ENCODE measurements at places on chromosomes 3 and 15. TPM values are rescaled to one million over a fixed set of nuclear protein-coding genes. Genes with fewer than 3 reads are reported as not detected.

Gene PLS1
- total RNA-seq, result 1.9 TPM

Gene GOLGA8S
- 0.30 TPM for total RNA-seq

- H3K27ac ChIP-seq, result no peak overlapping the region
- DNase-seq, result no peak
- H3K4me1 ChIP-seq, result no peaks in the 10 kb centered on the region
- no peak overlapping the region for H3K4me3 ChIP-seq
Observed at GRCh38 chr3:175399156-175399840, 540.2 kb downstream of the NAALADL2 start.

DNA sequence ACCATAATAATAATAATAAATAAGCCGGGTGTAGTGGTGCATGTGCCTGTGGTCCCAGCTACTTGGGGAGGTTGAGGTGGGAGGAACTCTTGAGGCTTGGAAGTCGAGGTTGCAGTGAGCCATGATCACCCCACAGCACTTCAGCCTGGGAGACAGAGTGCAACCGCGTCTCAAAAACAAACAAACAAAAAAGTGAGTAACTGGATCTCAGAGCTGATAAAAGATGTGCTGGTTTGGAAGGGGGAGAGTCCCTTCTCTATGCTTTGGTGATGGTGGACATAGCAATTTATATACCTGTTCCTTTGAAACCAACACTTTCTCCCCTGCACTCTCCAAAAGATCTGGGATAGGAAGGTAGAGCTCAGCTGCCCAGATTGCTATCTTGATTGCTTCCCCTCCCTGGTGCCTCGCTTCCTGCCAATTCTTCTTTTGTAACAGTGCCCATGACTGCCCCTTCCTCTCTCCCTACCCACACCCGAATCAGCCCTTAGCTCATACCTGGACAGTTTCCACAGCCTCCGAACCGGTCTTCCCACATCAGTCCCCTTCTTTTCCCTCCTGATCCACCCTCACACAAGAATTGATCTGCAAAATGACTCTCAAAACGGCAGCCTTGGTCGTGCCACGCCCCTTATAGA is 55.1 kb upstream of the UBE2E1 start:
- no peak for DNase-seq
- H3K36me3 ChIP-seq, result no peaks in the 10 kb centered on the region
- H3K4me1 ChIP-seq, result no peaks in the 10 kb centered on the region
- H3K27ac ChIP-seq, result no peak overlapping the region
- no peak overlapping the region for H3K4me3 ChIP-seq

Gene FBXO45
- total RNA-seq, result 6.2 TPM

Gene SAMD7
- not detected for total RNA-seq

Gene COMMD2
- total RNA-seq, result 33.7 TPM

- H3K36me3 ChIP-seq, result no peaks in the 10 kb centered on the region
- H3K4me1 ChIP-seq, result no peaks in the 10 kb centered on the region
- DNase-seq, result no peak
- no peak overlapping the region for H3K4me3 ChIP-seq
Observed at GRCh38 chr3:69986419-69986818, 13.1 kb upstream of the SAMMSON start.

DNA sequence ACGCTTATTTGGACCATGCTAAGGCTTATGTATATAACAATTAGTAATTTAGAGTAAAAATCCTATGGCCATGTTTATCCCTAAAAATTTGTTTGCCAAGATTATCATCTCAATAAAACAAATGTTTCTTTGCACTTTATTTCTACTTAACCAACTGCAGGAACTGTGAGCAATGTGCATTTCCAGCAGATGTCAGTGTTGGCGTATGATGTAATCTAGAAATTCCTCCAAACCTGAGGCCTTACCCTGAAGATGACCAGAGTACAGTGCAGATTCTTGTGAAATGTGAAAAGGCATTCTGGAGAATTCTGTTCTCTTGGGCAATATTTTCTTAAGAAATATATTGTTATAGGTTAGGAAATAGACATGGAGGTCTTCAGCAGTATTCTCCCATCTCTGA is 205.9 kb downstream of the MBNL1 start:
- H3K4me1 ChIP-seq, result no peaks in the 10 kb centered on the region
- no peak for DNase-seq
- H3K27me3 ChIP-seq, result no peaks in the 10 kb centered on the region
- no peak overlapping the region for H3K4me3 ChIP-seq

DNA sequence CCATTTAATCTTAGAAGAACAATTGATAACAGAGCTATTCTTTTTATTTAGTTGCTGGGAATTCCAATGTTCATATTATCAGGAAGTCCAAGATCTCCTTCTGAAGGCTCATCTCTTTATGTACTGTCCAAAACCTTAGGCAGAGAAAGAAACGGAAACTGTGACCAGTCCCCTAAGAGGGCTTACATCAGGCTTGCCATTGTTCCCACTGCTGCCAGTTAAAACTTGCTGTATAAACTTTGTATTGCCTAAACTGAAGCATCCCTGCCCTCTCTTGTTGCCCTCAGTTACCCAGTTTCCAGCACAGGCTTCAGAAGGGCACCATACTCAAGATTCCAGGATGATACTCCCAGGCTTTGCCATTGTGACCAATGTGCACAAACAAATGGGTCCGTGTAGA is 435.2 kb upstream of the NAALADL2 start:
- no peaks in the 10 kb centered on the region for H3K36me3 ChIP-seq
- no peaks in the 10 kb centered on the region for H3K27me3 ChIP-seq
- no peak for DNase-seq
- no peak overlapping the region for H3K4me3 ChIP-seq

GRCh38 chr15:48084759-48085590 is 35.8 kb upstream of the SLC24A5 start:
- H3K36me3 ChIP-seq, result no peaks in the 10 kb centered on the region
- no peak for DNase-seq
- H3K27ac ChIP-seq, result no peak overlapping the region
- H3K4me1 ChIP-seq, result no peaks in the 10 kb centered on the region
- H3K4me3 ChIP-seq, result no peak overlapping the region

DNA sequence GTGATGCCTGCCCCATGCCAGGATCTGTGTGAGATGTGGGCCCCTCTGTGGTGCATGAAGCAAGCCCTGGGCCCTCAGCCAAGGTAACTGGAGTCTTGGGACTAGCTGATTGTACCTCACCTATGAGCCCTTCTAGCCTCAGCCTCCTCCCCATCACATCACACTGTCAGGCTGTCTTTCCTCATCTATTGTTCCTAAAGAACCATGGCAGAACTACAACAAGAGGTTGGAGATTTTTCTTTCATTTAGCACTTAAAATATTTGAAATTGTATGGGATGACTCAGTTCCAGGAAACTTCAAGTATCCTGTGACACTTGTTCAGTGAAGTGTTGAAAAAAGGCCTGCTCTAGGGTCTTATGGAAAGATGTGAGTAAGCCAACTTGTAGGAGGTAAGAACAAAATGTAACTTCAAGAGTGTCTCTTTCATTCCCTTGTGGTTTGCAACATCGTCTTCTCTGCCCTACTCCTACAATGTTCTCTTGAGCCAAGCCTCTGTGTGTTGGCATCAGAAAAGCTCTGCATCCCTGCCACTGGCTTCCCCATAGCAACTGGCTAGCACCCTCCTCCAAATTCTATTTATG is 58.7 kb upstream of the TIPARP start:
- H3K36me3 ChIP-seq, result no peaks in the 10 kb centered on the region
- no peaks in the 10 kb centered on the region for H3K4me1 ChIP-seq
- no peaks in the 10 kb centered on the region for H3K27me3 ChIP-seq

Gene CCR8
- total RNA-seq, result 3.0 TPM

GRCh38 chr3:178483704-178484103 is 52.5 kb upstream of the KCNMB2 start:
- no peaks in the 10 kb centered on the region for H3K36me3 ChIP-seq
- H3K27ac ChIP-seq, result no peak overlapping the region
- H3K27me3 ChIP-seq, result no peaks in the 10 kb centered on the region

DNA sequence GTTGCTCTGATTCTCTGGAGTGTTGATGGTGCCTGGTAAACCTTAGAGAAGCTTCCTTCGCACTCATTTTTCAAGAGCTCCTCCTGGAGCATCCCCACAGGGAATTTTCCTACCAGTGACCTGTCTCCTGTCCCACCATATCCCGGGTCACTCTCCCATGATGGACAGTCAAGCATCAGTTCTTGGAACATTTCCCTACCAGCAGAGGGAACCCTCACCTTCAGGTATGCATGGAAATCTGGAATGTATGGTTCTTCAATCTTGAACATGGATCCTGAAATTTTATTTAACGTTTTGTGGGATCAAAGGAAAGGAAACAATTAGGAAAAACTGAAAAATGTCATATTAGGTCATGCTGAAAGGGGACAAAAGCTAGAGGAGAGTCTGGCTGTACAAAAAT is 153.8 kb downstream of the SPATA16 start:
- H3K4me3 ChIP-seq, result no peak overlapping the region
- H3K4me1 ChIP-seq, result no peaks in the 10 kb centered on the region
- H3K27me3 ChIP-seq, result no peaks in the 10 kb centered on the region
- no peak for DNase-seq

DNA sequence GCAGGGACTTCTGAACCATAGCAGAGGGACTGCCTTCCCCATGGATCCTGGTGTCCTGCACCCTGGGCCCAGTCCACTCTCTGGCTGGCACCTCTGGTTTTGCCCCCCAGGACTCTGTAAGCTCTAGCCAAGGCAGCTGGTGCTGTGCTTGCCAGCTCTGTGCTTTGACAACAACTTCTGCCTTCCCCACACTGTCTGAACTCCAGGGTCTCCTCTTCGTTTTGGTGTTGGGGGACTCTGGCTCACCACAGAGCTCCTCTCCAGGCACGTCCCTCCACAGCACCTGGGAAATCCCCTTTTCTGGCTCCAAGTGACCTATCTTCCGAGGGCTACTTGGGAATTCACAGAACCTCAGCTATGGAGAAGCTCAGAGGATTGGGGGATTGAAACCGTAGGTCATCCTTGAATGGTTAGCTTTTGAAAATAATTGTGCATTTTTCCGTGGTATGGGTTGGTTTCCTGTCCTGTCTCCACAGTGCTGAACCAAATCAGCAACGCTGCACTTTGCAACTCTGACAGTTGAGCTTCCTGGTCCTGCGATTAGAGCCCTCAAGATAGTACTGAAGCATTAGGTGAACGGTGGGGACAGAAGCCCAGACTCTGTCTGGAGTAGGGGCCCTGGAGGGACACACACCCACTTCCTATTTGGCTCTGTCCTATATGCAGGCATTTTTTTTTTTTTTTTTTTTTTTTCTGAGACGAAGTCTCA is 152.4 kb downstream of the APBA2 start:
- no peak for DNase-seq
- H3K4me3 ChIP-seq, result no peak overlapping the region
- H3K27me3 ChIP-seq, result no peaks in the 10 kb centered on the region
- no peak overlapping the region for H3K27ac ChIP-seq
- H3K4me1 ChIP-seq, result peaks cover 49% of the 10 kb centered on the region

Gene SLC22A13
- total RNA-seq, result 0.73 TPM

Gene CCR9
- 8.1 TPM for total RNA-seq

GRCh38 chr3:170690661-170690981 is 104.7 kb upstream of the SLC7A14 start:
- H3K36me3 ChIP-seq, result no peaks in the 10 kb centered on the region
- H3K27ac ChIP-seq, result no peak overlapping the region
- no peak for DNase-seq
- H3K27me3 ChIP-seq, result no peaks in the 10 kb centered on the region
- H3K4me1 ChIP-seq, result no peaks in the 10 kb centered on the region

Gene RBM15B
- 41.0 TPM for total RNA-seq

Gene SCN11A
- 0.12 TPM for total RNA-seq

GRCh38 chr3:115968871-115969270 is 345.6 kb downstream of the GAP43 start:
- H3K4me1 ChIP-seq, result no peaks in the 10 kb centered on the region
- no peaks in the 10 kb centered on the region for H3K36me3 ChIP-seq
- no peak overlapping the region for H3K27ac ChIP-seq
- H3K4me3 ChIP-seq, result no peak overlapping the region
- peaks cover 6% of the 10 kb centered on the region for H3K27me3 ChIP-seq
- DNase-seq, result no peak

DNA sequence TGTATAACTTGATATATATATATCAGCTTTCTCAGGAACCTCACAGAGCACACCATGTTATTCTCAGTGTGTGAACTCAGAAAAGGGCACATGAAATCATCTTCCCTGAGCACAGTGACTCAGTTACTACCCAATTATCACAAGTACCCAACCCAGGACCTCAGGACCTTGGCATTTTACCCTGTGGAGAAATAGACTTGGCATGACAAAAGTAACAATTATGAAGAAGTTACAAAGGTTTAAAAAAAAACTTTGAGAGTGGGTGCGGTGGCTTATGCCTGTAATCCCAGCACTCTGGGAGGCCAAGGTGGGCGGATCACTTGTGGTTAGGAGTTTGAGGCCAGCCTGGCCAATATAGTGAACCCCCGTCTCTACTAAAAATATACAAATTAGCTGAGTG is 52.4 kb downstream of the ONECUT1 start:
- no peak overlapping the region for H3K27ac ChIP-seq
- H3K4me1 ChIP-seq, result no peaks in the 10 kb centered on the region
- no peaks in the 10 kb centered on the region for H3K27me3 ChIP-seq
- no peaks in the 10 kb centered on the region for H3K36me3 ChIP-seq
- DNase-seq, result no peak

DNA sequence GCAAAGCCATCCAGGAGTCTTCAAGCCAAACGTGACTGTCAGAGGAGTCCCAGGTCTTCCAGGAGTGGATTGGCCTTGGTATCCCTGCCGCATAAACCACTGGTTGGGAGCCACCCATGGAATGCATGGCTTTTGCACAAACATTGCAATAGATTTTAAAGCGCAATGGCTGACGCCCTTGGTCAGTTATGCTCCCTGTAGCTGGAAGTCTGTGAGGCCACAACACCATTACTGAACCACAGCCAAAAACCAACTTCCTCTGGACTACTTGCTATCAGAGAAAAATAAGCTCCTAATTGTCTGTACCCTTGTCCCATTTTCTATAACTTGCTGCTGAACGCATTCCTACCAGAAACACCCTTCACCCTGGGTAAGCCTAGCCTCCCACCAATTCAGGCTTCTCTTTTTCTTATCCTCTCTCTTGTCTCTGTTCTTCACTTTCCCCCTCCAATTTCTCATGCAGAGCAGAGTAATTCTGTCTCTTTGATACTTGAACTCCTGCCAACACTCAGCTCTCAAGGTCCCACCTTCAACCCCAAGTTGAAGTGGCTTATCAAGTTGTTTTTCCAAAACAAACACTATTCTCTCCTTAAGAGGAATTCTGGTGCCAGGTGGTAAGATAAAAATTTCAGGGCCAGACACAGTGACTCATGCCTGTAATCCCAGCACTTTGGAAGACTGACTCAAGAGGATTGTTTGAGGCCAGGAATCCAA is 176.4 kb upstream of the UBE2E1 start:
- no peak for DNase-seq
- no peaks in the 10 kb centered on the region for H3K27me3 ChIP-seq
- H3K27ac ChIP-seq, result no peak overlapping the region
- H3K4me3 ChIP-seq, result no peak overlapping the region

DNA sequence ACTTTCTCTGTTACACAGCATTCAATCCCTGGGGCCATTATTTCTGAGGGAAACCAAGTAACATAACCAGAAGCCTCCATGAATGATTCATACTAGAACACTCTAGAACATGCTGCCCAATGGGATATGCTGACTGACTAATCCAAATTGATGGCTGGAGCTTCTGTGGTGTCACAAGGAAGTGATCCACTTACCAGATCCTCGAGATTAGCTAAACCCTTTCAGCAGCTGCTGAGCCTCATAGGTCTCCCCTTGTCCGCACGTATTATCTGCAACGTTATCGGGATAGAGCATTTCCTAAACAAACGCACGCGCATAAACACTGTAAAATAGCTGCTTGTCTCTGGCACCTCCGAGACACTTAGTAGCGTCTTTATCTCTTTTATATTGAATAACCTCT is 61.2 kb upstream of the PROK2 start:
- H3K4me1 ChIP-seq, result no peaks in the 10 kb centered on the region
- H3K27ac ChIP-seq, result no peak overlapping the region
- H3K4me3 ChIP-seq, result no peak overlapping the region
- H3K36me3 ChIP-seq, result no peaks in the 10 kb centered on the region

- DNase-seq, result no peak
- H3K27ac ChIP-seq, result no peak overlapping the region
- peaks cover 5% of the 10 kb centered on the region for H3K27me3 ChIP-seq
Observed at GRCh38 chr3:124850633-124851032, 36.5 kb downstream of the ITGB5 start.
